ENCODE measurements at places on chromosomes 3 and 15.

GRCh38 chr3:7368597-7368996 lies 507.7 kb downstream of the GRM7 start:
- DNase-seq, result no peak

GRCh38 chr3:52029053-52029452 lies 27.3 kb downstream of the DUSP7 start:
- DNase-seq, result no peak

- DNase-seq, result no peak
Observed at GRCh38 chr15:57147621-57148020, 228.7 kb upstream of the CGNL1 start.

DNA sequence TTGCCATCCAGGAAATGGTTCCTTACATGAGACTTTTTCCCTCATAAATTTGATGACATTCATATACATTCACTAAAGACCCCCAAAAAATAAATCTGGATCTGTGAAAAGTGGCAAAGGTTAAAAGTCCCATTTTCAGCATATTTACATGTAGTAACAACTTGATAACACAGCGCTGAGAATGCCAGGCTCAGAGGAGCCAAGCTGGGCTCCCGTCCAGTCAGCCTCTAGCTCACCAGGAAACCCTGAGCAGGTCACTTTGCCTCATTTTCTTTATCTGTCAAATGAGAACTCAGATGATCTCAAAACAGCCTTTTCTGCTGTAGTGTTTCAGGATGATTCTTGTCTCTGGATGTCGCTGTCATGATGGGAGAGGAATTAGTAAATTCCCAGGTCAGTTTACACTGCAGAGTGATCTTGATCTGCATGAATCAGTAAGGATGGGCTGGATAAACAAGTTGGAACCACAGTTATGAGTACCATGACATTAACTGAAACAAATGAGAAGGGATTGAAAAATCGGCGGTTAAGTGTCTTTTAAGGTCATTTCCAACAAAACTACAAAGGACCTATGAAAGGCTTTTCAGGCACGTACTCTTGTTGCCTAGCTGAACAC lies 82.8 kb downstream of the PPARG start:
- no peak for DNase-seq

DNA sequence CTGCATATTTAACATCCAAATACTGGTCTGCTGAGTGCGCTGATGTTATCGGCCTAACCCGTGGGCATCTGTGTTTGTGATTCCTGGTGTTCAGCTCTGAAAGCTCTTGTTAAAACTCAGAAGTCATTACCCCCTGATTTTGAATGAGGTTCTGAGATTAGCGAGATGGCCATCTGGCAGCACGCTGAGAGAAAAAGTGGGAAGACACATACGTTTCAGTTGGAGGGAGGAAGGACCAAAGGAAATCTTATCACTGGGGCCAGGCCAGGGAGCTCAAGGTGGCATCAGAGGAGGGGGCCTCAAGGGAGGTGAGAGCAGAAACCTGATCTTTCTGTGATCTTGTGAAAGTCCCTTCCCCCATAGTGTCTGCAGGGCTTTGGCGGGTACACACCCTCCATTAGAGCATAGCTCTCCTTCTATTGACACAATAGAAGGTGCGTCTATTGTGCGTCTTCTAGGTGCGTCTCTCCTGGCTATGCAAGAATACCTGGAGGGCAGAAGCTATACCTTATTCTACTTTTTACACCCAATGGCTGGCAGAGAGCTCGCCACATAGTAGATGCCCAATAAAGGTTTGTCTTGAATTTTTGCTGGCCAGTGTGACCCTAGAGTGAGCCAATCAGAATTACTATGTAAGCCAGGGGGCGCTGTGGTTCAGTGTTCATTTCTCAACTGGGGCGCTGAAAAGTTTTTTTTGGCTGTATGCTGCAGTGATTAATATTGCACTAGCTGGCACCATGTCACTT lies 182.4 kb downstream of the SHQ1 start:
- DNase-seq, result no peak

DNA sequence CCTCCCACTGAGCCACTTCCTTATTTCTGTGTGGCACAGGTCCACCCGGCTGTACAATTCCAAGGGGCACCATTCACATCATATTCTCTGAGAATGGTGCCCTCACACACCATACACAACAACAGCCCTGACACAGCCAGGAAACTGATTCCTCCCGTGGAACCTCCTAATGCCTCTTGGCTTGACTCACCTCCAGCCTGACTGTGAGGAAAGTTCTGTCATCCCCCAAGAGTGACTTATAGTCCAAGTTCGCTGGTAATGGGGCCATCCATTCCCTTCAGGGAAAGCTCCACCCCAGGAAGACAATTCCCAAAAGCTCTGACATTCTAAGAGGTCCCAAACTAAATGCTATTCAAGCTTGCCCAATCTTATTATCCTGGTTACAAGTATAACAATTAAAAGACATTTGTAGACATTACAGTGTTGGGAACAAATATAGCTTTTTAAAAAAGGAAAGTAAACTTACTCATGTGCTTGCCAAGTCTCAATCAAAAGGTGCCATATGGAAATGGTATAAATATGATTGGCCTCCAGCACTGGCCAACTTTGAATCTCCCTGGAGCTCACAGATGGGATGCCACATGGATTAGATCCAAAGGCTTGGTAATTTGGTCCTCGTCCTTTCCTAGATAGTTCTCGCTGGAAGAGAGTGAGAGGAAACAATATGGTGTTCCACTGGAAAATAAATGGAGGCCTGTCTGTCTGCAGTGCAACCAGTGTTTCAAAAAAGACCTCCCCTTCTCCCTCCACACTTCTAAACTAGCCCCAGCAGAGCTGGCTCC lies 56.3 kb upstream of the PSMD6 start:
- no peak for DNase-seq

GRCh38 chr3:41200669-41201021 lies 1.3 kb downstream of the CTNNB1 start:
- DNase-seq, result no peak

- no peak for DNase-seq
Observed at GRCh38 chr3:183301937-183302580, 49.0 kb downstream of the B3GNT5 start.

DNA sequence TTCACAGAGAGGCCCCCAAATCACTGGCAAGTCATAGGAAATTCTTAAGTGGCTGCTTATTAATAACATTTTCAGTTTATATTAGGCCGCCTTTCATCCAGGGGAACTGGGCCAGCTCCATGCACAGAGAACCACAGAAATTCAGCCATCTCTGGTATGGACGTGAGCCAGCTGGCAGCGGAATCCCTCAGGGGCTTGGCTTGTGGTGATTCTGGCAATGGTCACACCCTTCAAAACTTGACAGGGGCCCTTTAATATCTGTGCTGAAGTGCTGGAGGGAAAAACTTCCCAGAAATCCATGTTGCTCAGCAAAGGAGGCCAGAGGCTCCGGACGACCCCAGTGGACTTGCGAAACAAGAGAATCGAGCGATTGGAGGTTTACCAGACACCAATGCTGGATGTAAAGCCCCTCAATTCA lies 11.3 kb downstream of the PRICKLE2 start:
- DNase-seq, result no peak

- DNase-seq, result peak; percentile 46
Observed at GRCh38 chr15:67120839-67121643, 55.6 kb downstream of the SMAD3 start.

DNA sequence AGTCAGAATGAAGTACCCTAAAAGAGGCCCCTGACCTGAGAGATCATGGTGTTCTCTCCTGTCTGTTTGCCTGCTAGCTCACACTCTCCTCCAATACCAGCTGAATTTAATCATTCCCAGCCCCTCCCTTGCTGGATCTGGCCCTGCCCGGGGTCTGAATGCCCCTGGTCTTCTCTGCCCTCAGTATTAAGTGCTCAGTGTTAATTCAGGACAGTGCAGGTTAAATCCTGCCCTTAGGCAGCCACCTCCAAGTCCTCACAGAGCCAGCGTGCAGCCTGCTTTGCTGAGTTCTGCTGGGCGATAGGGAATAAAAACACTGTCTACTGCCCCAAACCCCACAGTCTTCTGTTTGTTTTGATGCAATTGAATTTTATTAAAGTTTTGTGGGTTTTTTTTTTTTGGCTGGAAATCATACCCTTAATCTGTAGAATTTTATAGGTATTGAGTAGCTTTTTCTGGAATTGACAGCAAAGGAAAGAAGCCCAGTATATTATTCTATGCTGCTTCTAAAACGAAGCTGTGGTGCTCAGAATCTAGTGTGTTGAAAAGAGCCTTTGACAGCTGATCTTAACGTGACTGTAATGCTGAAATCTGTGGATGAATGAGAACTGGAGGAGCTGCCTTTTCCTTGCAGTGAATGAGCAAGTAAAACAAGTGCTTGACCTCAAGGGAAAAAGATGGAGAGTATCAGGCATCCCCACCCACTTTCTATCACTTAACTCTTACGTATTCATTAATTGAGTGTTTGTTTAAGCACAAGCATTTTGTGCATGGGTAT lies 12.3 kb upstream of the BDH1 start:
- DNase-seq, result no peak

DNA sequence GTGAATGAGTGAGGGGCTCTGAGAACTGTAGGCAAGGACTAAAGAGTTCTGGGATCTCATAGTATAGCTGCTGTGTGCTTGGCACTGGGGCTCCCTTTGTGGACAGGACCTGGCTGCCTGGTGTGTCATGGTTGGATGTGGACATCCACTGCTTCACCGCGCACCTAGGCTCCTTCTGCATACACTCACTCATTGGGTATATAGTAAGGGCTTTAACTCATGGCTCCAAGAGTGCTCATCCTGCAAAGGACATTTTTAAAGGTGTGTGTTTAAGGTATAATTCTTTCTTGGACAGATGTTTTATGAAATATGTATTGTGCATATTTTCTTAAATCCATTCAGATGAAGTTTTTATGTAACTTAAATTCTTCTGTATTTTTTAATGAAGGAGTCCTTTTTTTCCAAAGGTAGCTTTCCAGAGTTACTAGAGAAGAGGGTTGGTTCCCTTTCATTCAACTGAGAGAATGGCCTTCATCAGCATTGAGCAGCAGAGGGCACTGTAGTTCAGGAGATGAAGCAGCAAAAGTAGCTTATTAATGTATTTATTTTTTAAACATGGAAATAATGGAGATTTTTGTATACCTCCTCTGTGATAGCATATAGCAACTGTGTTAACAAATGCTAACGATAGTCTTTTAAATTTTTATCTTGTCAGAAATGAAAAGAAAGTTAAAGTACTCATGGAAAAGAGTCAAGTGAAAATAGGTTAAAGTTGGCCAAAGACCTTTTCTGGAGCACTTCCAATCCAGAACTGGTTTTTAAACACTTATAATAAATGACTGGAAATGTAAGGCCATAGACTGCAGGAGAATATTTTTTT lies 25.2 kb downstream of the OXNAD1 start:
- no peak for DNase-seq

GRCh38 chr15:63997715-63998442 lies 48.4 kb downstream of the DAPK2 start:
- DNase-seq, result no peak

GRCh38 chr3:123002749-123003497 lies 24.6 kb downstream of the SEMA5B start:
- DNase-seq, result no peak

GRCh38 chr3:144344925-144345548 lies 373.4 kb downstream of the DIPK2A start:
- no peak for DNase-seq

DNA sequence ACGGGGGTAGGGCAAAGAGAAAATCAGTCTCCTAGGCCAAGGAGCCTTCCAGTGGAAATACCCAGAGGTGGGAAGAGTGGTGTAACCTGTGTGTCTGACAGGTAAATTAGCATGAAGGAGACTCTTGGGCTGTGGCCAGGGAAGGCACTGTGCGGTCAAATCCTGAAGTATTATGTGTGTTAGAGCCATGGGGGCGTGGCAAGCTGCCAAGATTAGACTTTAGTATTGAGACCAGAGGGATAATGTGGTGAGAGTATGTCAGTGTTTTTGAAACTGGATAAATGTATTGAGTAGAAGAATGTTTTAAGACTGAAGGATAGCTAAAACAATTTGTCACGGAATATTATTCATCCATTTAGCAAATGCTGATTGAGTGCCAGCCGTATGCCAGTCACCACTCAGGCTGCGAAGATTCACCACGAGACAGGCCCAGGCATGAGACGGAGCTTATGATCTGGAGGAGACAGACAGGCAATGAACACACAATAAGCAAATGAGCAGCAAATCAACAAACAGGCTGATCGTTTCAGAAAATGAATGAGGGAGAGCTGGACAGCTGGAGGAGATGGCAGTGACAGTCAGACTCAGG lies 445.9 kb downstream of the MCTP2 start:
- DNase-seq, result no peak

Data from dorsolateral prefrontal cortex (tissue), 122 donors.